ENCODE measurements at places on chromosomes 3 and 15.

GRCh38 chr3:124107104-124107890 lies 115.4 kb upstream of the ROPN1 start:
- no peak for DNase-seq

DNA sequence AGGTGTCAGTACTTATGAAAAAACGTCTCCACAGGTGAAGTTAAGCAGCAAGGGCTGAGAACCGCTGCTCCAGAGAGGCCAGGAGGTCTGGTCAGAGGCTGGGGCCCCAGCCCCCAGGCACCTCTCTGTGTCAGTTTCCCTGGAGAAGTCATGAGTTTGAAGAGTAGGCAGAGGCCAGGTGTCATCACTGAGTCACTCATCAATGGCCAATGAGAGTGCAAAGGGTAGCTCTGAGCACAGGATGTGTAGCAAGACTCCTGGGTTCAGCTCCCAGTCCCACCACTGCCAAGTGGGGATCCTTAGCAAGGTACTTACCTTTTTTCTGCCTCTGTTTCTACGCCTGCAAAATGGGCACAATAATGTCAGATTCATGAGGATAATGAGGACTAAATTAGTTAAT lies 47.9 kb downstream of the CORO2B start:
- no peak for DNase-seq

DNA sequence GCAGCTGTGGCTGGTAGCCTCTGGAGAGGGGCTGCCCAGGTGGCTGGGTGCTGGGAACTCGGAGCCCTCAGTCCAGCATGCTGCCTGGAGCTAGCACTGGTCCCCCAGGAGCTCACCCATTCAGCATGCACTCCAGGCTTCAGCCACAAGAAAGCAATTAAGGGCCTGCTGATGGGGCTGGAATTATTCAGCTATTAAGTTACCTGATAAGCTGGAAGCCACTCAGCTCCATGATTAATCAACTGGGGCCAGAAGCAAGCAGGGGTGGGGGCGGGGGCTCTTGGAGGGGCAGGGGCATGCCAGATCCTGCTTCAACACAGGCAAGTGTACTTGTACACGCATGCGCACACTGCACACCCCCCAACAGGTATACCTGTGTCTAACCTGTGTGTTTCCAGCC lies 22.1 kb upstream of the TMEM115 start:
- DNase-seq: no peak

DNA sequence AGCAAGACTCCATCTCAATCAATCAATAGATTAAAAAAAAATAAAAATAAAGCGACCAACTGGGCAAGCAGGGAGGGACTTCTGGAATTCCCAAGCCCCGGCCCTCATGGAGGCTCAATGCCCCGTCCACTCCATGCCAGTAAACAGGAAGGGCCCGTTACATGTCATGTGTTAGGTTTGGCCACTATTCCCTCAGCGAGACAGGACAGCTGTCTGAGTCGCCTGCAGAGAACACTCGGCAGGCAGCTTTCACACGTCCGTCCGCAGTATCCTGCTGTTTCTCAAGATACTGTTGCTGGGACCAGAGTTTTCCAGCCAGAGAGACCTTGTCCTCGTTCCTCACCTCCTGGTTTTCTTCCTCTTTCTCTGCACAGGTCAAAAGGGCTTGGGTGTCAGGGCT lies 18.0 kb downstream of the TMEM44 start:
- DNase-seq: no peak

Measured in ovary (tissue), 10 donors.